ENCODE measurements at places on chromosomes 3 and 15. TPM values are rescaled to one million over a fixed set of nuclear protein-coding genes. Genes with fewer than 3 reads are reported as not detected.

DNA sequence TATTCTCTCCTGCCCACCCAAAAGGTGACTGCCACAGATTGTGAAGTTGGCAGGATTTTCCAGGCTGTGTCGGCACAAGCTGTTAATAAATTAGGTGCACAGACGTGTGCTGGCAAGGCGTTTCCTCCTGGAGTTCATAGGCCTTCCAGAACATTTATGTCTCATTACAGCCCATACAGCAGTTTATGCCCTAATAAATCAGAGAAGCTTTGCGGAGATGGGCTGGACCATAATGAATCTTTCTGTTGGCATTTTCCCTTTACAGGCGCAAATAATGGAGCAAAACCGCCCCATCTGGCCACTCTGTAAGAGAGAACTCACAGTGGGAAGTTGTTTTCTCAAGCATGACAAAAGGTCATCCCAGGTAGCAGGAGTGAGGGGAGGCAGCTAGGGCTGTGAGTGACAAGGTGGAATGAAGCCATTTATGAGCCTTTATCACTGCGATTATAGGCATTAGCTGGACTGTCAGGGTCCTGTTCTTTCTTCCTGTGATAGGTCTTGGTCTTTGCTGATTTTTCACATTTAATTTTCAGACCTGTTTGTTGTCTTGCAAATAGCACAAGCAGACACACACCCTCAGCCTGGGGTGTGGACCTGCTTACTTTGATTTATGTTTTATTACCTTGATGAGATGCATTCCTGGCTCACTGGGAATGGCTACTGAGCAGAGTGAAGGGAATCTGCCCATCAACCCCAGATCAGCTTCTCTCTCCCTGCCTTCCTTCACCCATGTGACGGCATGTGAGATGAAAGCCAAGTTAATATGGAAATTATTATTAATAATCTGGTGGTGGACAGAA lies 257.5 kb downstream of the LRTM1 start:
- DNase-seq: no peak

DNA sequence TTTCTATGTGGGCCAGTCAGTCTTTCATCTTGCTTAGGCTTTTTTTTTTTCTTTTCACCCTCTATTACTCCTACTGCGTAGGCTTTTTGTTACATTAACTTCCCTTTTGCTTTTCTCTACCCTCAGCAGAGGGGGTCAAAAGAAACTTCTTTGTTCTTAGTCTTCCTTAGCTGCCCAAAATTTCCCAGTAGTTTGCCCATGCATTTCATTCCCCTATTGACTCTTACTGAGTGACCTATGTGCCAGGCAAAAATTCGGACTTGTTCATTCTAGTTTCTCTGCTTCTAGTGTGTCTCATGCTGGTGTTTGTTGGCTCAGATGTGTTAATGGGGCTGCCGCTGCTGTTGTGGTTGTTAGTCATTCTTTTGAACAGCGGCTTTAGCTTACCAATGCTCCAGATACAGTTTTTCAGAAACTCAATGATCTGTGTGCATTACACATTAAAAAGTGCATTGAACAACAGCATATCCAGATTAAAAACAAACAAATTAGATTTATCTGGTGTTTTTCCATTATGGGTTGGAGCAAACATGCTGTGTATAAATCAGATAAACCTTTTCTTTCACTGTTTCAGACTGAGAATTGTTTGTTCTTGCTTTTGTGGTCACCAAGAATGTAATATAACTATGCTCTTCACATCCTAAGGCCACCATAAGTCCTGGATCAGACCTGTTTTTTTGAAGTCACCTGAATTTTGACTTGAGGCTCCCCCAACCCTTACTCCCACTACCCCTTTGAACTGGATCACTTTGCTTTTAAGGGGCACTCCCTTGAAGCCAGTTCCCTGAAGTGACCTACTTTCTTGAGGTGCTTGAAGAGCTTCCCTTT lies 43.1 kb downstream of the PDE8A start:
- DNase-seq: peak; percentile 19

DNA sequence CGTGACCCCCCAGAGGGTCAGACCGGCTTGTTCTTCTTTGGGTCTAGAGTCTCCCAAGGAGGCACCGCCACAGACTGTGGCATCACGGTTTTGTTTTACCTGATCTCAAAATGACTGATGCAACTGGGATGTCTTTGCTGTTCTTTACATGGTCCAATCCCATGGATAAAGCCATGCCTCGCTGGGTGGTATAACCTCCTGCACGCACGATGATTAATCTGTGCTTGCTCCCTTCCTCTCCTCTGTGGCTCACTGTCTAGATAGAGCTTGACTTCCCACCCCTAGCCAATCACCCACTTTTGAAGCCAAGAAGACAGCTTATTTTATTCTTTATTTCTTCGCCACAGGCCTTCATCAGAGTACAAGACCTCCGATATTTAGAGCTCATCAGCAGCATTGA lies 36.6 kb upstream of the RHO start:
- DNase-seq: no peak

GRCh38 chr3:71149959-71150954 lies 433.3 kb downstream of the FOXP1 start:
- no peak for DNase-seq

DNA sequence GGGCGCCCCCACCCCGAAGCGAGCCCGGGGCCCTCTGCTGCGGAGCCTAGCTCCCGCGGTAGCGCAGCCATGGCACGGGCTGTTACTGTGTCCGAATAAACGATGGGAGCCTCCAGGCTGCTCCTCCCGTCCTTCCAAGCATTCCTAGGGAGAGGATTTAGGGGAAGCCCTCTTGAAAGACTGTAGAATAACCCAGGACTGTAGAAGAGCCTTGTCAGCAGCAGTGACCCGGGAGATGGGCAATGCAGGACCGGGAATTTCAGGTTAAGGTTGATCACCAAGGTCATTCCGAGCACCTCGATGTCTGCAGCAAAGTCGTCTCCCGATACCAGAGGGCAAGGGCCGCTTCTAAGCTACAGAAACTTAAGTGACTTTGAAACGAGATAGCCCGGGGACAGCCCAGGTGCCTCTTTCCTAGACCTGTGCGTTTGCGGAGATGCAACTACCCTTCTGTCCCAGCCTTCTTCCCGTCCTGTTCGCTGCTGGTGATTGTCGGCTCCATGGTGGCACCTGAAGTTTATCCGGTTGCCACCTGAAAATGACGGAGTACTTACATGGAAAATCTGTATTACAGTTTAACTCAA lies 753 bp upstream of the MYO5A start:
- peak; percentile 48 for DNase-seq

DNA sequence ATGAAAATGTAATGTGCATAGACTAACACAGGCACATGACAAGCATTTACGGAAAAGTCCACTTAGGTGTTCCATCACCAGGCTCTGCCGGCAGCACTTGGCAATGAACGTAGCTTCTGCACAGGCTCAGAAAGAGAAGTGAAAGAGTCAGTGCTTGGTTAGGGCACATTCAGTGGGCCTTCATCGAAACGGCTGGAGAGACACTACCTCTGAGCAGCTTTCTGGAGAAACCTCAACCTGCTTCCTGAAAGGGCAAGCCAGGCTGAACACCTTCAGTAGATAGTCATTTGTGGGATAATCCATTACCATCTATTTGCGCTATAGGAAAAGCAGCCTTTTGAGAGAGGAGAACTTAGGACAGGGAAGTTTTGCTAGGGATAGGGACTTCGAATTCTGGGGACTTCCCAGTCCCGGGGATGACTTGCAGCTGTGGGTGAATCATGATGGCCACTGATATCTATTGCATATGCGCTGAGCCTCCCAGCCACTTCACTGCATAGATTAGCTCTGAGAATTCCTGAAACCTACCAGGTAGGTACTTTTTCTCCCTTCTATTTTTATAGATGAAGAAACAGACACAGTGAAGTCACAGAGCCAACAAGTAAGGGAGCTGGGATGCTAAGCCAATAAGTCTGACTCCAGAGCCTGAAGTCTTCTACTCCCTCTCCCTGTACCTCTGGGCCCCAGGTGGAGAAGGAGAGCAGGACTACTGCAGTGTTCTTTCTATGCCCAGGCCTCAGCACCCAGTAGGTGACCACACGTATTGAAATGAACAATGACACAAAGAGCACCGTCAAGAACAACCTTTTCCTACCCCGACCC lies 4.2 kb upstream of the SH2D7 start:
- DNase-seq: no peak

DNA sequence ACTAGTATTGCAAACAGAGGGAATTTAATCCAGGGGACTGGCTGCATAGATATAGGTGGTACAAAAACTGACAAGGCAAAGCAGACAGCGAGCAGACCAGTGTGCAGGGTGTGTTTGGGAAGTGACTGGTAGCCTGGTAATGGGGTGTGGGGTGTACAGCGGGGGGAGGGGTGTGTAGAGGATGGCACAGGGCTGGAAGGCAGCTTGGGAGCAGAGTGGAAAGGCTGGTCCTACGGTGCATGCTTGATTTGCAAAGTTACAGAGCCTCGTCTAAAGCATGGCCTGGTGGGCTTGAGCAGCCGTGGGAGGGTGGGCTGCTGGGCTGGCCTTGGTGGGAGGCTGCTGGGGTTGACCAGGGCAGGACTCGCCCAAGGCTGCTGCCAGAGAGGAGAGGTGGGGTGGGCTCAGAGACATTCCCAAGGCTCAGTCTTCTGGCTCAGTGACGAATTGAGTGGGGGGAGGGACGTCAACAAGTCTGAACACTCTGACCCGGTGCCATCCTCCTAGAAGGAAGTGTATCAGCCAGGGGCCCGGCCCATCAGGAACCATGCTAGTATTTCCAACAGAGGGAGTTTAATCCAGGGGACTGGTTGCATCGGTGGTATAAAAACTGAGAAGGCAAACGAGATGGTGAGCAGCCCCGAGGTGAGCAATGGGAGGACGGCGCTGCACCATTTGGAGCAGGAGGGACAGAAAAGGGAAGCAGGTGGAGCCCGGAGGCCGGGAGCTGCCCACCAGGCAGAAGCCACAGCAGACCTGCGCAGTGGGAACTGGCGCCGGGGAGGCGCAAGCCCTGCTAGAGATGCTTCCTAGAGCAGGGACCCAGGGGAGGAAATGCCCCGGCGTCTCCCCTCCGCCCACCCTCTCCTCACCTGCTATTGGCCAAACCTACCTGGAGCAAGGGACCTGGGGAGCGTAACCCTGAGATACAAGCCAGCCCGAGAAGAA lies 29.2 kb downstream of the CPN2 start:
- DNase-seq: no peak

GRCh38 chr3:86989006-86989405 lies 1.9 kb downstream of the VGLL3 start:
- no peak for DNase-seq

DNA sequence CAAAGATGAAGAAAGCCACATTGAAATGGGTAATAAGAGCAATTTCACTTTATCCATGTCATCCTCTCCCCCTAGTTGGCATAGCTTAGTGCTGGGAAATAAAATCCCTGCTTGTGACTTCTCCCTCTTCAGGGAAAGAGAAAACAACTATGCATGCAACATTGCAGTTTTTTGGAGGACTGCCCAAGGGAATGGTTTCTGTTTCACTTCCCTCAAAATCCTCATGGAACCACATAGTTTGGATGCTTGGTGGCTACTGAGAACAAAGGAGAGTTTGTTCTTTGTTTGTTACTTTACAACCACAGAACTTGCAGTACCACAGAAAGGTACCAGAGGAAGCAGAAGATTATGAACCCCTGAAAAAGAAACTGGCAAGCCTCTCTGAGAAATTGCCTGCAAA lies 384.6 kb upstream of the RORA start:
- no peak for DNase-seq

DNA sequence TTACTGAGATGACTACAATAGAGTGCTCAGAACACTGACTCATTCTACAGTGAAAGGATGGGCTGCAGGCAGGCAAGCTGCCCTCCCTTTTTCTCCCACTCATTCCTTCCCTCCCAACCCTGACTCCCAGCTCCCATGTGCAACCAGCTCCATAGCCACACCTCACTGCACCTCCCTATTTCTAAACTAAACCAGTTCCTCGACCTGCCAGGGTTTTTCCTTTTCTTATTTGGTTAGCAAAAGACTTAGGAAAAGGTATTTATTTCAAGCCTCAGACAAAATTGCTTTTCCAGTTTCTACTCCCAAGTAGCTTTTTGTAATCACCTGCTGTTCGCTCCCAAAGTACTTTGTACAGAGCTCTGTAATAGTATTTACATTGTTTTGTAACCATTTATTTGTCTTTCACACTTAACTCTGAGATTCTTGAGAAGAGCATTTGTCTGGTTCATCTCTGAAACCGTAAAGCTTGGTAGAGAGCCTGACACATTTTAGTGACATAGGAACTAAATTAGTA lies 2.2 kb downstream of the AADAC start:
- DNase-seq: no peak

DNA sequence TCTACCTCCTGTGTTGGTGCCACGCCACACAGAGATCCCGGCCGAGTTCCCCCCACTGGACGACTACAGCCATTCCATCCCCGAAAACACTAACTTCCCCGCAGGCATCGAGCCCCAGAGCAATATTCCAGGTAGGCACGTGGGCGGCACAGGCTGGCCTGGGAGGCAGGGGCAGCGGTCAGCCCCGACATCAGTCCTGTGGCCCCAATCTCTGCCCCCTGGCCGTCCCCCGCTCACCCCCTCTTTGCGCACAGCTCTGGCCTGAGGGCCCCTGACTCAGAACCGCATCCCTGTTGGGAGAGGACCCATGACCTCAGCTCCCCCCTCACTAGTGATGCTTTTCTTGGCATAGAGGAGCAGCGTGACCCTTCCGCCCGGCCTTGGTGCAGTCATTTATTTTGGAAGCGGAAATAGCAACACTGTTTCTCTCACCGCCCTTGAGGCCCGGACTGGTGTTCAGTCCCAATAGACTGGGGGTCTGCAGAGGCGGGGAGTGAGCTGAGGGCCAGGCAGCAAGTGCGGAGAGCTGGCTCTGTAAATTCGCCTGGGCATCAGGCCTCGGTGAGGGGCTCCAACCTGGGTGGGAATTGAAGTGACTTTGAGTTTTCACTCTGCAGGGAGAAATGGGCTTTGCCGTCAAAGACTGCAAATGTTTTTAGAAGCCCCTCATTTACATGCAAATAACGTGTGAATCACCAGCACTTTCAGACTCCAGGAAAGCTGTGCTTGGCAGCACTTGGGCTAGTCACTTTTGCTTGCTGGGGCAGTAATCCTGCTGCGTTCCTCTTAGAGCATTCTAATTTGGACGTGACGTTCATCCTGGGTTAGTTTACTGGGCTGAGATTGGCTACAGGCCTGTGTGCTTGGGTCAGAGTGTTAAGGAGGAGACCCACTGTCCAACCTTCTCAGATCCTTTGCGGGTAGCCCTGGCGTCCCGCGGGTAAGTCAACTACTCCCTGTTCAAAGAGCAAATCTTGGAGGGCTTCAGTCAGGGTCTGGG lies 88.9 kb downstream of the AAGAB start:
- DNase-seq: no peak

GRCh38 chr3:112688819-112689218 lies 47.9 kb upstream of the CCDC80 start:
- DNase-seq: no peak

GRCh38 chr15:53447053-53447574 lies 312.3 kb downstream of the WDR72 start:
- DNase-seq: no peak

GRCh38 chr3:14658978-14659377 lies 7.4 kb downstream of the CCDC174 start:
- no peak for DNase-seq

Gene LYSMD4
- total RNA-seq: 4.7 TPM

Gene PROK2
- 0.32 TPM for total RNA-seq

Gene CPLX3
- not detected for total RNA-seq

Gene ZNF660
- 0.21 TPM for total RNA-seq

Gene APBA2
- total RNA-seq: 17.5 TPM

Gene STAB1
- 0.14 TPM for total RNA-seq

Gene LNP1
- total RNA-seq: 1.7 TPM

Gene PAK6
- total RNA-seq: 0.53 TPM

All from activated CD4-positive, alpha-beta T cell treated with anti-CD3 and anti-CD28 coated beads for 36 hours (primary cell).